ENCODE measurements at places on chromosomes 3 and 15. TPM values are rescaled to one million over a fixed set of nuclear protein-coding genes. Genes with fewer than 3 reads are reported as not detected.

The SNX22 gene
- 28.3 TPM for total RNA-seq

DNA sequence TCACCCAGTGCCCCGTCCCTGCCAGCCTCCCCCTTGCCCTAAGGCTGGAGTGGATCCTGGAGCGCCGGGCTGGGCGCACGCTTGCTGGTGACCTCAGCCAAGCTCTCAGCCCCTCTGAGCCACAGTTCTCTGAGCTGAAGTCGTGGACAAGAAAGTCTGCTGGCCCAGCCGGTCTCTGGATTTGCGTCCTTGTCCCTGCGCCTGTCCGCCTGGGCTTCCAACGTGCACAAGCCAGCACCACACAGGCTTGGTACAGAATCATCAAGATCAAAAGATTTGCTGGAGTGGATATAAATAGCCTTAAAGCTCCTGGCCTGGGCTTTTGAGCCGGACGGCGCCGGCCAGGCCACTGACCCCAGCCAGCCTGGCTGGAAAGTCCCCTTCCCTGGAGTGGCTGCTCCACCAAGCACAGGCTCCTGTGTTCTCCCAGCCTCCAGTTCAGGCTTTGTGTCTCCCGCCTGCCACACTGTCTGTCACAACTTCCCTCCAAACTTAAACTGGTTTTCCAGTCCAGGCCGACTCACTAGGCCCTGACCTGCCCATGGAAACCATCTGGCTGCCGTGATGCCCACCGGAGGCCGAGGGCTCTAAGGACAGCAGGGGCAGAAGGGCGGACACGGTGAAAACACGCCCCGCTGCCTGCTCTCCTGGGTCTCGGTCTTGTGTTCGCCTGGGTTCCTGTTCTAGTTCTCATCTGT, 156.2 kb downstream of the NUP210 start:
- H3K4me1 ChIP-seq: no peaks in the 10 kb centered on the region
- H3K27ac ChIP-seq: no peak overlapping the region
- no peaks in the 10 kb centered on the region for H3K27me3 ChIP-seq
- no peaks in the 10 kb centered on the region for H3K36me3 ChIP-seq

The PSTPIP1 gene
- total RNA-seq: 16.0 TPM

DNA sequence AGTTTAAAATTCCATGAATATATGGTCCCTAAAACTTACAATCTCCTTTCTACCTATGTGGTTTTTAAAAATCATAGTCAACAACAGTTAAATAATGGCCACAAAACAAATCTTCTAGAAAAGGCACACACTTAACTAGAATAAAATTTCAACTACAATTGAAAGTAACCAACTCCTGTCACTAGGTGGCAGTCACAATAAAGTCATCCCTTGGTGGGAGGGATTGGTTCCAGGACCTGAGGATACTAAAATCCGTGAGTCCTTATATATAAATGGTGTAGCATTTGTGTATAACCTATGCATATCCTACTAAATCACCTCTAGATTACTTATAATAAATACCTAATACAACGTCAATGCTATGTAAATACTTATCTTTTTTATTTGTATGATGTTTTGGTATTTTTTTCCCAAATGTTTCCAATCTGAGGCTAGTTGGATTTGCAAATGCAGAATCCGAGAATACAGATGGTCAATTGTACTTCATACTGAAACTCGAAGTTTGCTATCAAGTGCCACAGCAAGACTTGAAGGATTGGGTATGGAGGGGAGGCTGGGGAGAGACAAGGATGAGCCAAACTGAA, 172.6 kb downstream of the FMN1 start:
- DNase-seq: no peak
- peaks cover 10% of the 10 kb centered on the region for H3K4me1 ChIP-seq
- no peak overlapping the region for H3K27ac ChIP-seq
- no peaks in the 10 kb centered on the region for H3K36me3 ChIP-seq
- no peak overlapping the region for H3K4me3 ChIP-seq
- no peaks in the 10 kb centered on the region for H3K27me3 ChIP-seq

DNA sequence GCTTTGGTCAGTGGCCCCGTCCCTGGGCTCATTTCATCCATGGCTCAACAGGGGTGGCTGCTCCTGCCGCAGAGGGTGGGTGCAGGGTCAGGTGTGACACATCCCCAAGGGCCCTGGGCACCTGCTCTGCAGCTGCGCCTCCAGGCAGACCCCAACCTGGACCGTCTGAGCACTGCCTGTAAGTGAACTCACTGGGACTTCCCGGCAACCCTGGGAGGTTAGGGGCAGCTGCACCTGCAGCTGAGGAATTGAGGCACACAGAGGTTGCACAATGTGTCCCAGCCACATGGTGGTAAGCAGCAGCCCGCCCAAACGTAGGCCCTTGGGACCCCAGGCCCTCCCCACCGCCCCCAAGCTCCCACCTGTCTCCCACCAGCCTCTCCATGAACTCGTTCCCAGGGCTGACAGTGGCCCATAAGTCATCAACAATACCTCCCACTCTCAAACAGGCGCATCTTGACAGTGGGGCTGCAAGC, 55.1 kb downstream of the PLXNA1 start:
- peak; percentile 63 for DNase-seq
- no peak overlapping the region for H3K27ac ChIP-seq
- no peaks in the 10 kb centered on the region for H3K27me3 ChIP-seq
- no peak overlapping the region for H3K4me3 ChIP-seq
- H3K36me3 ChIP-seq: peaks cover 8% of the 10 kb centered on the region

DNA sequence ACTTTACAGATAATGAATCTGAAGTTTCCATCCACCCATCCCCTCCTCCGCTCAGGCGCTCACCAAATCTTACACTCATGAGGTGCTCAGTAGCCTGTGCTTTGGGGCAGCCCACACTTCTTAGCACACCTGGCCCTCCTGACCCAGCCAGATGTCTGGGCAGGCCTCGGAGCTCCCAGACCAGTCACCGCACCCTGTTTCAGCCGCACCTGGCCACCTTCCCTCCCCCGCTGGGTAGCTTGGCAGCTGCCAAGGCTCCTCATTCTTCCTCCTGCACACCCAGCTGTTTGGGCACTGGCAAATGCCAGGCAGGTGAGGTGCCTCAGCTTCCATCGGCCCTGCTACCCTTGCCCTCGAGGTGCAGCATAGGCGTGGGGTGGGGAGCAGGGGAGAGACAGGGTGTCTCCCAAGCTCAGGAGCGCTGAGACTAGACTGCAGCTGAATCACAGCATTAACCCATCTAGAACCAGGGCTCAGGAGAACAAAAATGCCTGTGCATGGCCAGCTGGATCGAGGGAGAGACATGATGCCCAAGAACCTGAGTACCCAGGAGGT, 45.8 kb downstream of the CDC25A start:
- no peaks in the 10 kb centered on the region for H3K4me1 ChIP-seq
- no peak overlapping the region for H3K27ac ChIP-seq
- H3K27me3 ChIP-seq: no peaks in the 10 kb centered on the region
- no peak overlapping the region for H3K4me3 ChIP-seq
- DNase-seq: no peak
- H3K36me3 ChIP-seq: no peaks in the 10 kb centered on the region

The ZBBX gene
- not detected for total RNA-seq

DNA sequence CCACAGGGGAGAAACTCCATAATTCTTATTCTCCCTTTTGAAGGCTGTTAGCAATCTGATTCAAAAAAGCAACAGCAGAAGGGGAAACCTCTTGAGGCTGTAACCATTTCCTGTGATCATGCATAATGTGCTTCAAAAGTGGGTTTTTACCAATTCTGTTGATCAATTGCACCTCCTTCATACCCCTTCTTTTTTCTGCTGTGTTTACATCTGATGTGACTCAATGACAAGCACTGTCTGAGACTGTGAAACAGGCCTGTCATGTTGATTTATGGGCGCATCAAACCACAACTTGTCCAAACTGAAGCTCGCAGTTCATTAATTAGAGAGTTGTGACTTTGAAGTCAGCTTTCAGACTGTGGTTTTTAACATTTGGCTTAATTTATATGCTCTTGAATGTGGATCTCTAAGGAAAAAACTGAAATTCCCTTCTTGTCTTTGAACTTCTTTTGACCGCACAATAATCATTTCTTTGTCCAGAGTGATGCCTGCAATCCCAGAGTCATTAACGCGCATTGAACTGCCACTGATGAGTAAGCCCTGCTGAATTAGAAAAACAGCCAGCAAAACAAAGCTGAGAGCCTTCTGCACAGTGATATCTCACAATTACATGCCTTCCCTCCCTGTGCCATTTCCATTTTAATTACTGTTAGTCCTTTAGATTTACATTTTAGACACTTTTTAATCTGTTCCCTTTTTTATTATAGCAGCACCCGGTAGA, 532.8 kb downstream of the FOXP1 start:
- H3K4me1 ChIP-seq: peaks cover 42% of the 10 kb centered on the region
- H3K4me3 ChIP-seq: no peak overlapping the region
- H3K27me3 ChIP-seq: no peaks in the 10 kb centered on the region

All from upper lobe of right lung (tissue), 1 donor.